ENCODE measurements at places on chromosomes 1 and 21. TPM values are rescaled to one million over a fixed set of nuclear protein-coding genes. Genes with fewer than 3 reads are reported as not detected.

TOE1 gene
- total RNA-seq: 5.2 TPM

ACKR1 gene
- total RNA-seq: not detected

ZSCAN20 gene
- 4.4 TPM for total RNA-seq

CD1B gene
- not detected for total RNA-seq

CFHR4 gene
- total RNA-seq: not detected

C1orf56 gene
- 2.8 TPM for total RNA-seq
